Effector memory CD4-positive, alpha-beta T cell (primary cell): ENCODE measurements at places on chromosomes 13 and 19.

- no peak for DNase-seq
Observed at GRCh38 chr19:55036058-55036457, 2.0 kb downstream of the GP6 start.

DNA sequence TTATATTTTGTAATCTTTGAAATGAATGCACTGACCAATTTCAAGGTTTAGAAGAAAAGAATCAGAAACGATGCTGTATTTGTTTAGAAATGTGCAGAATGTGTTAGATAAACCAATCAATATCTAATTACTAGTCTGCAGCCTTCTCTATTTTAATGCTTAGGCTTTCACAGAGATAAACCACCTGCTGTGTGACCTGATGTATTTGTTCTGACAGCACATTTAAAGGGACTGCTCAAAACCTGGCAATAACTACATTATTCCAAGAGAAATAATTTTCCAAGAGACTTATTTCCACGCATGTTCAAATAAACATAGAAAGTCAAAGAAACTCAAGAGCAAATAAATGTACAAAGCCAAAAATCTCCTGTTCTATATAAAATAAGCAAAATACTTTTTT, 641.6 kb upstream of the PCDH20 start:
- no peak for DNase-seq

DNA sequence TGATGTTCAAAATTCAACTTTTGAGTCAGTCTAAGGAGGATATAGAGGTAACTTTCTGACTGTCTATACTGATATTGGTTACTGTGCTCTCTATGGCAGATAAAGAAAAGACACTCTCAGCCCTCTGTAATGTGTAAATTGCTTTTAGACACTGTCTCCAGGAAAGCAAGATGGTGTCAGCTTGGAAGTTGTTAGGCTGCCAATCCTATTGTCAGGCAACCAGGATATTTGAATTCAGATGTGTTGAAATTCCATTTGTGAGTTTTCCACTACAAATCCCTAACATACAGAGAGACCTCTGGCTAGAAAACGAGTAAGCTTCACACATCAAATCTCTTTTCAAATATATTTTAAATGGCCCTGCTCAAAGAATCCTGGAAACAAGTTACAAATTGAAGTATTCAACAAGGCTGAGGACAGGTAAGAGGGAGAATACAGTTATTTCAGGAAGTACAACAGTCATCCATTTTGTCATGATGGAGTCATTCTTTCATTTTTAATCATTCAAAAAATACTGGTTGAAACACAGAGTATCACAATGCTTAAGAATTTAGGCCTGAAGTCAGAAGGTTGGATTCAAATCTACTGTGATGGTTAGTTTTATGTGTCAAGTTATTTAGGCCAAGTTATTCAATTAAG, 312.0 kb downstream of the OLFM4 start:
- no peak for DNase-seq

DNA sequence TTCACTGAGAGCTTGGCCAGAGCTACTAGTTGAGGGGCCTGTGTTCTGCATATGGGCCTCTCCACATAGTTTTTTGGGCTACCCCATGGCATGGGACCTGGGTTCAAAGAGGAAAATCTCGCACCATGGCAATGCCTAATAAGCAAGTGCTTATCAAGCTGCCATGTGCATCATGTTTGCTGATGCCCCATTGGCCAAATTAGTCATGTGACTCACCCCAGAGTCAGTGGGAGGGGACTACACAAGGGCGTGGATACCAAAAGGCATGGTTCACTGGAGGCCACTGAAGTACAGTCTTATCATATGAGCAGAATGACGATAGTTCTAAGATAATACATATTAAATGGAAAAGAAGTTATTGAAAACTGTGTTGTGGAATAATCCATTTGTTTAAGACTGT, 214.8 kb downstream of the LMO7 start:
- no peak for DNase-seq

GRCh38 chr13:50352720-50353480, 337.7 kb downstream of the KCNRG start:
- no peak for DNase-seq

- DNase-seq: no peak
Observed at GRCh38 chr19:28307487-28307886, 905.5 kb downstream of the UQCRFS1 start.

- peak; percentile 76 for DNase-seq
Observed at GRCh38 chr19:49866933-49867782, at the start of gene PNKP. TSS of gene PNKP (minus strand) at chr19:49867576. CDS start at chr19:49867204, 372 bp downstream.

GRCh38 chr19:49552749-49553148, 24.9 kb downstream of the RCN3 start:
- DNase-seq: no peak

GRCh38 chr13:51396352-51396751, 56.5 kb downstream of the INTS6 start:
- no peak for DNase-seq

GRCh38 chr13:111437856-111438547, 117.6 kb downstream of the TEX29 start:
- DNase-seq: no peak

GRCh38 chr13:112722433-112723263, 32.8 kb downstream of the ATP11A start:
- DNase-seq: no peak

DNA sequence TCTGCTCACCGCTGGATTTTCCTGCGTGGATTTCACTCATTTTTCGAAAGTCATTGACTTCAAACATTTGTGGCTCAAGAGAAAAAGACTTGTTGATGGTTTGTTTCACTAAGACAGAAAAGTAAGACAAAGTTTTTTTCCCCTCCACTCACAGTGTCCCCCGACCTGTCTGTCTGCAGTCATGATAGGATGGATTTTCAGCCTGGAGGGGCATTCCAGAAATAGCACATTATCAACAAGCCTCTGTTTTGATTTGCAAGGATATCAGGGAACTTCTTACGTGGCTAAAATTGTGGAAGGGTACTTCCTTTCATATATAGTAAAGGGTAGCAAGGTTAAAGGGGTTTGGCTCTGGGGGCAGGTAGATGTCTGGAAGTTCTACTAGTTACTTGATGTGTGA, 11.8 kb downstream of the SOX21 start:
- no peak for DNase-seq

GRCh38 chr19:4279267-4279529, 132 bp downstream of the SHD start:
- DNase-seq: no peak

- DNase-seq: no peak
Observed at GRCh38 chr19:15197275-15197941, 3.4 kb downstream of the NOTCH3 start.

GRCh38 chr19:7849631-7849999, 19.6 kb downstream of the EVI5L start:
- DNase-seq: no peak

DNA sequence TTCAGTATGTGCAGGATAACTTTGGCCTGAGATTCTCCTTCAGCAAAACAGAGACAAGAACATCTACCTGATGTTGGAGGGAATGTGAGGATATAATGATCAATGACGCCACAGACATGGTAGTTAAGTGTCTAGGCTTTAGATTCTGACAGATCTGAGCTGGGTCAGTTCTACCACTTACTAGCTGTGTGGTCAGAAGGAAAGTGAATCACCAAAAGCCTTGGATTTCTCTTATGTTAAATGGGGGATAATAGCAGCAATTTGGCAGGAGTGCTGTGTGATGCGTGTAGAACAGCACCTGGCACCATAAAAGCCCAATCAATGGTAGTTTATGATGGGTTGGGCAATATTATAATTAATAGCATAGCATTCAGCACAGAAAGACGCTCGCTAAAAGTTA, 41.7 kb downstream of the RXFP2 start:
- DNase-seq: no peak

- peak; percentile 41 for DNase-seq
Observed at GRCh38 chr19:17946965-17947784, 14.4 kb downstream of the CCDC124 start.

DNA sequence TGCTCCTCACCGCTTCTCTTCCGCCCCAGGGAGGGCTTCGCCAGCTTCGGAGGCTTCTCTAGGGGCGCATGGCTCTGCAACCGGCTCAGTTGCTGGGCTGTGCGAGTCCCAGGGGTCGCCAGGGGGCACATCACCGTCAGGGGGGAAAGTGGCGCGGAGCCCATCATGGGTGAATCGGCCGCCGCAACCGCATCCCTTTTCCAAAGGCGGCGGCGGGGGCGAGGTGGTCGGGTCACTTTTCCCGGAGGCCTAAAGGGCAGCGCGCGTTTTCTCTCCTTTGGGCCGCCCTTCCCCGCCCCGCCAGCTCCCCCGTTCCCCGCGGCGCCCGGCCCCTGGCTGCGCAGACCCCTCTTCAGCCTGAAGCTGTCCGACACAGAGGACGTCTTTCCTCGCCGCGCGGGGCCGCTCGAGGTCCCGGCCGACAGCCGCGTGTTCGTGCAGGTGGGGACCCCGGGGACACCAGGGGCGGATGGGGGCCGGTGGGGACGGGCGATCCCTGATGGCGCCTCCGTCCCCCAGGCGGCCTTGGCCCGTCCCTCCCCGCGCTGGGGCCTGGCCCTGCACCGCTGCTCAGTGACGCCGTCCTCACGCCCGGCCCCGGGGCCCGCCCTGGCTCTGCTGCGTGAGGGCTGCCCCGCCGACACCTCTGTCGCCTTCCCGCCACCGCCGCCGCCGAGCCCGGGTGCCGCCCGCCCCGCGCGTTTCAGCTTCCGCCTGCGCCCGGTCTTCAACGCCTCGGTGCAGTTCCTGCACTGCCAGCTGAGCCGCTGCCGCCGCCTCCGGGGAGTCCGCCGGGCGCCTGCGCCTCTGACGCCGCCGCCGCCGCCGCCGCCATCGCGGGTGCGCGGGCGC, 1.7 kb downstream of the TGFBR3L start:
- peak; percentile 53 for DNase-seq

- no peak for DNase-seq
Observed at GRCh38 chr13:108663710-108664109, 34.3 kb downstream of the MYO16 start.

DNA sequence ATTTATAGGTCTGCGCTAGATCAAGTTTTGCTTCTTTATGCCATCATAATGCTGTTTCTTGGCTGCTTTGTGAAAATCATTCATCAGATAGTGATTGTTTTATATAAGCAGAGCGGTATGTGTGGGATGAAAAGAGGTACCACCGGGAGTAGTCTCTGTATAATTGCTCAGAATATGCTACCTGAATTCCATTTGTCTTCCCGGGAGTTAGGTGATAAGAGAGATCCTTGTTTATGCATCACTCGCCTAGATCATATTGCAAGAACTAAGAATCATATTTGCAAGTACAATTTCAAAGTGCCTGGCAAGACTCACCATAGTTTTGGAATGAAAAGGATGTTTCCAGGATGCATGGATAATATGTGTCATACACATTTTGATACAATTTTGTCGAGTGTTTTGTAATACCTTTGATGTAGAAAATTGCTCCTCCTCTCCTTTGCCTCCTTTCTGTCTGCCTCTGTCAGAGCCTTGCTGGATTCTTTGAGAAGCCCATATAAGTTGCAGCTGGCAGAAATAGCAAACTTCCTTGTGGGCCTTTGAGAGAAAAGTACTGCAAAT, 1306.0 kb upstream of the SLC10A2 start:
- no peak for DNase-seq

DNA sequence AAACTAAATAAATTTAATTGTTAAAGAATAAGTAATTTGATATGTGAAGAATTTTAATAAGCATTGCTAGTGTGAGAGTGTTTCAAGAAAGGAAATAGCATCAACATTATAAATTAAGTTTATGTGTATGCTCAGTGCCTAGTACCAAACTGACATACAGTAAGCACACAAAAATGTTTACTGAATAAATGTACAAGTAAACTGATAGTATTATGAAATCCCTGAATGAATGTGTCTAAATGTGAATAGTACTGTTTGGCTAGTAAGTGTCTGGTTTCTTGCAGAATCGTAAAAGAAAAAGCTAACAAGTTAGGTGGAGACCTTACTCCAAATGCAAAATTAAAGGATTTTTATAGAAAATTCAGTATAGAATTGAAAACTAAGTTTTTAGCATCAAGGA, 233.6 kb downstream of the PCDH9 start:
- DNase-seq: no peak

DNA sequence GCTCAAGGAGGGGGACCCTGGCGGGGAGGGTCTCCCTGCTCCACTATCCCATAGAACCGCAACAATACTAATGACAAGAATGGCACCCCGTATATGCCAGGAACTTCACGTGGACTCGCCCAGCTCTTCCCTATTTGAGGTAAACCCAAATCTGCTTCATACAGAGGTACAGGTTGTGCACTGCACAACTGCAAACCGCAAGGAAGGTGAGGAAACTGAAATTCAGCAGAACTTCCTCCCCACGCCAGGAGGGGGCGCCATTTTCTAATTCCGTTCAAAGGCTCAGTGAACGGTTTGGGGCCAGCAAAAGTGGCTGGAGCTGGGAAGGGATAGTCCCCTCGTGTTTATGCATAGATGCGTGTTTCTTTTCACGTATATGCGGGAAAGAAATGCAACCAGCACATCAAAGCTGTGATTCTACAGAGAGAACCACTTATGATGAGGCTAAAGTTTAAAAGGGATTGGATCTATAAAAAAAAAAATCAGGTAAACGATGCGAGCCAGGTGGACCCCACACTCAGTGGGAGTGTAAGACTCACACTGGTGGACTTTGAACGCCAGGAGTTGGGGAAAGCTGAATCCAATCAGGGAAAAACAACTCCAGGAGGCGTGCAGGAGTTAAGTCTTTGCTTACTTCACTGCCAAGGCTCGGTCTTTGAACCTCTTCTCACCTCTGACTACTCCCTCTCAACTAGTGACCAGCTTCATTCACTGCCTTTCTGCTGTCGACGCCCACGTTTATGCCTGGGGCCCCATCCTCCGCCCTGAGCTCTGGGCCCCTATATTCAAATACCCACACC, 20.3 kb downstream of the C19orf81 start:
- no peak for DNase-seq

DNA sequence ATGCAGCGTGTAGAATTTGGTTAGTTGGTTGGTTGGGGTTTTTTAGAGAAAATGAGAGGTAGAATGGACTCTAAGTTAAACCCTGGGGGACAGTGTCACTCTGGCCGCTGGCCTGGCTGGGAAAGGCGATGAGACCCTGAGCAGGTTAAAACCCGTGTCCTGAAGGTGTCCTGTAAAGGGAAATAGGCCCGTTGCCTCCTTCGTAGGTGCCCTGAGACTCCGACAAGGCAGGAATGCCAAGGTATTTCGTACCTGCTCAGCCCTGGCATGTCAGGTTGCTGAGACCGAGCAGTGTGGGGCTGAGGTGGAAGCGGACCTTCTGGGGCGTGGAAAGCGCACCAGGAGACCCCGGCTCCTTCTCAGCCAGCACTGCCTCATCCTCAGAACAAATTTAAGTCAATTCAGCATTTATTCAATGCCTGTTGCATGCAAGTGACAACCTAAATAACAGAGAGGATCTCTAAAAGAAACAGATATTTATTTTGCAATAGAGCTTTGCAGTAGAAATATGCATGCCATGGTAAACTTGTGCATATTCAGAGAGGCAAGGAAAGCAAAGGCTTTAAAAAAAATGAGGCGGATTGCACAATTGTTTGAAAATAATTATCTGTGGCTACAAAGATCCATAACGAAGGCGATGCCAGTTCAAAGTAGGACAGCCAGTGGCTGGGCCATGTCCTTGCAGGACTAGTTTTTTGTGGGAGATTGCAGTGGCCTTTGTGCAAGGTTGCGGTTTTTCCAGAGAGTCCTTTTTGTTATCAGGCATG, 1.4 kb upstream of the RAB20 start:
- DNase-seq: no peak

GRCh38 chr19:23882493-23882892, 32.2 kb upstream of the ZNF726 start:
- DNase-seq: no peak

- no peak for DNase-seq
Observed at GRCh38 chr13:60047918-60048317, 115.8 kb downstream of the DIAPH3 start.

GRCh38 chr19:43739439-43740235, 15.1 kb downstream of the SMG9 start:
- no peak for DNase-seq
